Esophagus squamous epithelium (tissue), 5 donors: ENCODE measurements at places on chromosomes 6 and 20.

DNA sequence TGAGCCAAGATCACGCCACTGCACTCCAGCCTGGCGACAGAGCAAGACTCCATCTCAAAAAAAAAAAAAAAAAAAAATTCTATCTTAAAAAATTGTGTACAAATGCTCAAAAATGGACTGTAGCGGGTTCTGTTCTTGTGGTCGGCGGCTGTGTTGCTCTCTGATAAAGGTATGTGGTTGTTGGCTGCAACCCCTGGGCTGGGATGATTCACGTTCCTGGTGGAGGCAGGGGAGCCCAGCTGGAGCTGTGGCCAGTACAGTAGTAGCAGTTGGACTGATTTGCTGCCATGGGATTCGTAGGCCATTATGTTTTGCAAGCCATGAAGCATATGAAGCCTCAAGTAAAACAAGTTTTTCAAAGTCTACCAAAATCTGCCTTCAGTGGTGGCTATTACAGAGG is 22.3 kb downstream of the MDN1 start:
- DNase-seq, result no peak

DNA sequence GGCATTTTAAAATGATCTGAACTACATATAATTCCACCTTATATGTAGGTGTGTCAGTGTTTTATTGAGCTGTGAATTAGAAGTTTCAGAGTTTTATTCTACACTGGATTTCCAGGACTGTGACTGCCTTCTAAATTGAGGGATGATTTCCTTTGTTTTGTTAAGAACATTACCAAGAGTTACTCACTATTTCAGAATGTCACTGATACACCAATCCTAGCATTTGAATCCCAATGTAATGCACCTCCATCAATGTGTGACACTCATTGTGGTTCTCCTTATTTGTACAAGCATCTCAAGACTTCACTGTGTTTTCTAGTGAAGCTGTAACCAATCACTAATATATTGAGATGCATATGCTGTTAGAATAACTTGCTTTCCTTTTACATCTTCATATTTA is 86.8 kb downstream of the PLCB1 start:
- no peak for DNase-seq

GRCh38 chr6:52725535-52726192 is 37.6 kb downstream of the GSTA2 start:
- no peak for DNase-seq

- no peak for DNase-seq
Observed at GRCh38 chr20:41174782-41175181, 37.4 kb downstream of the PLCG1 start.

- no peak for DNase-seq
Observed at GRCh38 chr20:40679184-40679583, 9.9 kb downstream of the MAFB start.

GRCh38 chr6:85436411-85436810 is 13.5 kb upstream of the NT5E start:
- DNase-seq, result no peak

DNA sequence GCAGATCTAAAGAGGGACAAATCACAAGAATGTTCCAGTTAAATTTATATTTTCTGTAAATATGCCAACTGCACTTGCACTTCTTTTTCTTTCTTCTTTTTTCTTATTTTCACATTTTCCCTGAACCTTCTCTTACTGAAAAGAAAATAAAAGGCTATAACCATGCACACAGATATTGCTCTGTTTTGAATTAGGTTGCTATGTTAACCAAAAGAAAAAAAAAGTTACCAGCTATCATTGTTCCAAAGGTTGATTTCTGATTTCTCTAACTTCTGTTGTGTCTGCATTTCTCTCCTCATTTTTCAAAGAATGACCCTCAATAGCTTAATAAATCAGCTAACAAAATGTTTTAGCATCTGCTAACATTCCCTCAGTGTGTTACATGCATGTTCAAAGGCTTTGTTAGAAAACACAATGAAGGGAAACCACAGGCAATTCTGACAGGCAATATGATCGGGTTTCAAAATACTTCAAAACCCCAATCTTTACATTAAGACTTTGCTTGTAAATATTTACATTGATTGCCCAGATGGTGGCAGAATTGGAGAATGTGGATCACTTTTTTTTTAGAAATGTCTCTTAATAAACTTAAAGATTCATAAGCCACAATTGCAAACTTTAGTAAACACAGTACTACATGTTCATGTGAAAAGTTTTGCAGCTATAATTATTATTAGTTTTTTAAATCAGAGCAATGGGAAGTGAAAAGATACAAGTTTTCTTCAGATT is 928.3 kb upstream of the FLRT3 start:
- DNase-seq, result no peak

DNA sequence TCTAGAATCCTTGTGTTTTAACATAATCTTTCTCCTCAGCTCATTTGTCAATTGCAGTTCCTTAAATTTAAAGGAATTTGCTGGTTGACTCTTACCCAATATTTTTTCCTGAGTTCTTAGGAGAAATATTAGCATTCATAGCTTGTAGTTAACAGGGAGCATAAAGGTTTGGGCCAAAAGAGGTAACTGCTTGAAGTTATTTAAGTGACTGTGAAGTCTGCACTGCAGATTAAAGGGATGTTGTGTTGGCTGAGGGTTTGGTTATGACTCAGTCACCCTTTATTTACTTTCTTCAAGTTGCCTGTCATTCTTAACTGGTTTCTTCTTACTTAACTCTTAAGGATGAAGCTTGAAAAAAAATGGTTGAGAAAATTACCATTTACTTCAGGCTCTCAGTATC is 220.3 kb upstream of the LAMP5 start:
- no peak for DNase-seq

DNA sequence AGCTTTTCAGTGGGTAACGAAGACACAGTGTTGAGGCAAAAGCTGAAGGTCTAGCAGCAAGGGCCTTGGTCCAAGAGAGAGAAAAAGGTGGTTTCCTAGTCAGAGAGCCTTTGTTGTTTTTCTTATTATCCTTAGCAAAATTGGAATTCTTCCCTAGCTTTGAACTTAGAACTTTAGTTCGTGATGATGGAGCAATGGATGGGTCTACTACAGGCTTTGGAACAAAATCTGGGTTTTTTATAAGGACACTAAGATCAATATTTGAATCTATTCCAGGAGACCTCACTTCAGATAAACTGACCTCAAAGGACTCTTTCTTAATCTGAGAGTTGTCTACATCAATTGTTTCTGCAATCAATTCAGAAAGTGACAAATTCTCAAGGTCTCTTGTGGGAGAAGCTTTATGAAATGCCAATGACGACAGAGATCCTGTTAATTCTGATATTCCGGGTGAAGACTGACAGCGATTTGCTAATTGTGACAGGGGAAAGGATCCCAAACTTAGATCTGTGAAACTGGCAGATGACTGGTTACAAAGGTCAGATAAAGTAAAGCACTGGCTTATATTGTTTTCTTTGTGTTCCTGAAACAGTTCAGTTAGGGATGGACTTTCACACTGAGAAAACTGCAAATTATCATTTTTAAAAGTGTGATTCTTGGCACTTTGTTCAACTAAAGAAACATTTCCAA is 17.7 kb downstream of the HBS1L start:
- no peak for DNase-seq

- no peak for DNase-seq
Observed at GRCh38 chr6:87669051-87669450, 33.0 kb downstream of the AKIRIN2 start.

GRCh38 chr6:14001329-14002012 is 76.7 kb downstream of the RNF182 start:
- no peak for DNase-seq

GRCh38 chr20:60201198-60201835 is 243.1 kb downstream of the CDH26 start:
- DNase-seq, result no peak

GRCh38 chr6:132643547-132643946 is 15.4 kb downstream of the TAAR1 start:
- DNase-seq, result no peak

DNA sequence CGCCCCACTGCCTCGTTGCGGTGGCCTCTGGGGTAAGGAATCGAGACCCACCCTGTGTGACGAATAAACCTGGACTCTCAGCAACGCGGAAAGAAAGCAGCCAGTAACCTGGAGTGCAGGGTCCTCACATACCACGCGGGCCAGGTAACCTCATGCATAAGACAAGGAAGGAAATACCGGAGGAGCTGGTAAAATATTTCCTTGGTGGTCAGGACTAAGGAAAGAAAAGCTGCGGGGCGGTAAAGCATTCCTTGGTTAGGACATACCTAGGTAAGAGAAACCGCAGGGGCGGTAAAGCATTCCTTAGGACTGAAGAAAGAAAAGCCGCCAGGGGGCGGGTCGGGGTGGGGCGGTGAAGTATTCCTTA is 80.7 kb downstream of the SYTL3 start:
- no peak for DNase-seq

GRCh38 chr20:57934007-57934805 is 224.4 kb upstream of the PMEPA1 start:
- DNase-seq, result no peak

GRCh38 chr6:144171406-144171805 is 21.1 kb downstream of the STX11 start:
- no peak for DNase-seq

DNA sequence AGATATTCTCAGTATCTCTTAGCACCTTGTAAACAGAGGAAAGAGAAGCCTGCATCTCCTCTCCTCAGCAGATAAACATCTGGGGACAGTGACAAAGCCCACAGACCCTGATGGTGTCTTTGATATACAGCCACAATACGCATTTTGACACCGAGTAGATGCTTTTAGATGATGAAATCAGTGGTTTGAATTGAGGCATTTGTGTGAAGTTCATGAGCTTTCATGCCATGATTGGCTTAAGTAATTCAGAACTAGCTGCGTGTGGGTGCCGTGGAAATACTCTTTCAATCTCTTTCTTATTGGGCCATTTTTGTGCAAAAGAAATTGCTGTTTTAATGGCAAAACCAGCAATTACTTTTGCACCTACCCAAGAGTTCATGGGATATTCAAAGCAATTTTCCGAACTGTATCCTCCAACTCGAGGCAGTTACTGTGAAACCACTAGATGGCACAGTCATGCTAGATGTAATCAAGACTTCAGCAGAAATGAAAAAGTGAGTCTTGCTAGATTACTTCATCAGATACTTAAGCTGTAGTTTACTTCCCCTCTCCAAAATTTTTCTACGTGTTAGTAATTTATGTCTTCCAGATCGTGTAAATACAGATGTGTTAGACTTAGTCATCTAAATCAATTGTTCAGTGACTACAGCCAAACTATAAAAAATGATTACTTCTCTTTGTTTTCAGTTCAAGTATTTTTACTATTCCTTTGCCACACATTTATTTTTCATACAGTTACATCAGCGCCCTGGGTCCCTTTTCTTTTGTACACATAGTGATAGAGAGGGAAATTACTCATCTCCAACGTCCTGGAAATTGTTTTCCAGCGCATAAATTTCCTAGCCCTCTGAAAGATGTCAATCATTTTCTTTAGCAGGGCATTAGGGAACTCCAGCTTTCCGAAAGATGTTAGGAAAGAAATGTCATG is 49.4 kb downstream of the IYD start:
- no peak for DNase-seq

- DNase-seq, result no peak
Observed at GRCh38 chr6:161743509-161744178, 469.8 kb upstream of the AGPAT4 start.

DNA sequence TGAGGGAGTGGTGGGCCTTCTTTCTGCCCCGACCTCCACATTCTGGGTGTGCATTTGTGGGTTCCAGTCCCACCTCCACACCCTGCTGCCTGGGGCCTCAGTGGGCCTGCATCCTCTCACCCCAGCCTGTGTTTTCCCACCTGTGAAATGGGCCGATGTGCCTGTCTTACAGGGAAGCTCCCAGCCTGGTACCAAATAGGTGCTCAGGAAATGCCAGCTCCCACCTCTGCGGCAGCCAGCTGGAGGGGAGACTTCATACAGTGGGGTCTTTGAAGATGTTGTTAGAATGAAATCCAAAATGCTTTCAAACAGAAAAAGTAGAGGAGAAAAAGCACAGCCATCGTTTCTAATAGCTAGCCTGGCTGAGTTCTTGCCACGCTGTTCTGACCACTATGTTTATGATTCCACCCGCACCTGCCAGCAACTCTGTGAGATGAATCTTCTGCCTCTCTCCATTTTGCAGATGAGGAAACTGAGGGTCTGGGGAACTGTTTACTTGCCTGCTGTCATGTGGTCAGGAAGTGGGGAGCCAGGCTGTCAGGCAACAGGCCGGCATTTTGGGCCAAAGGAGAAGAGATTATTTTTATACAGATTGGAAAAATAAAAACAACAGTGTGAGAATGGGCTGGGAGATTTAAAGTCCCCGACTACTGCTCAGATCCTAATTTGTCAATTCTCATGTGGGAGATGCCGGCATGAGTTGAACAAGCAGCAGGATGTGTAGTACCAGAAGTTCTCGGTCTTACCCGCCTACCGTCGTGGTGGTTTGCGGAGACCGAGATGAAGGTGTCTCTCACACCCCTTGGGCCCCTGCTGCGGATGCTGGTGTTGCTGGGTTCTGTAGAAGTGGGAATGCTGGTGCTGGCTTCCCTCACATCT is 4.6 kb downstream of the TMEM181 start:
- DNase-seq, result no peak

- DNase-seq, result no peak
Observed at GRCh38 chr6:110474500-110474899, 1.9 kb downstream of the SLC22A16 start.

GRCh38 chr6:43814865-43815264 is 44.9 kb downstream of the VEGFA start:
- no peak for DNase-seq

DNA sequence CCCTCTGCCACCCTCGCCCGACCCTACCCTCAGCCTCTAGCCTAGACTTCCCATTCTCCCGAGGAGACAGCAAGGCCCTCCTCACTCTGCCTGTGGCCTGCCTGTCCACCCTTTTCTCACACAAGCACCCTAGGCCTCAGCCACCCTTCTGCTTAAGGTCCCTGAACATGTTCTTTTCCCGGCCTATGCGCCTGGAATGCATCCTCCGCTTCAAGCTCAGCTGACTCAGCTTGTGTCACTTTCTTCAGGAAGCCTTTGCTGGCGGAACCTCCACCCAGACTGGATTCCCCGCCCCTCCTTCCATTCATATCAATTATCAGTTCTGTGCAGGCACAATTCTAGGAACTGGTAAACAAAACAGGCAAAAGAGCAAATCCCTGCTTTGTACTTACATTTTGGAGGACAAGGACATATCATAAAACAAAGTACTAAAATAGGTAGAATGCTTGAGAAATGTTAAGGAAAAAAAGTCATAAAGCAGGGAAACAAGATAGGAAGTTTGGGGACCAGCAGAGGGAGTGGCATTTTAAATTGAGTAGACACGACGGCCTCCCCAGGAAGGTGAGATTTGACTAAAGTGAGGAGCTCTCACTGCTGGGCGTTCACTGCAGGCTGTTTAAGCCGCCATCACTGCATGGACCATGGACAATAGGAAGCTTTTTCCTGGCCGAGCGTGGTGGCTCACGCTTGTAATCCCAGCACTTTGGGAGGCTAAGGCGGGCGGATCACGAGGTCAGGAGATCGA is 17.9 kb upstream of the SNHG17 start:
- no peak for DNase-seq

- DNase-seq, result no peak
Observed at GRCh38 chr20:62858058-62858830, 3.4 kb downstream of the TCFL5 start.
